ENCODE measurements at places on chromosomes 16 and 17.

- DNase-seq, result no peak
These were observed 401.7 kb upstream of the MAF start for GRCh38 chr16:80002261-80002660.

GRCh38 chr17:48127371-48128051 lies 19.9 kb downstream of the SNX11 start:
- no peak for DNase-seq

DNA sequence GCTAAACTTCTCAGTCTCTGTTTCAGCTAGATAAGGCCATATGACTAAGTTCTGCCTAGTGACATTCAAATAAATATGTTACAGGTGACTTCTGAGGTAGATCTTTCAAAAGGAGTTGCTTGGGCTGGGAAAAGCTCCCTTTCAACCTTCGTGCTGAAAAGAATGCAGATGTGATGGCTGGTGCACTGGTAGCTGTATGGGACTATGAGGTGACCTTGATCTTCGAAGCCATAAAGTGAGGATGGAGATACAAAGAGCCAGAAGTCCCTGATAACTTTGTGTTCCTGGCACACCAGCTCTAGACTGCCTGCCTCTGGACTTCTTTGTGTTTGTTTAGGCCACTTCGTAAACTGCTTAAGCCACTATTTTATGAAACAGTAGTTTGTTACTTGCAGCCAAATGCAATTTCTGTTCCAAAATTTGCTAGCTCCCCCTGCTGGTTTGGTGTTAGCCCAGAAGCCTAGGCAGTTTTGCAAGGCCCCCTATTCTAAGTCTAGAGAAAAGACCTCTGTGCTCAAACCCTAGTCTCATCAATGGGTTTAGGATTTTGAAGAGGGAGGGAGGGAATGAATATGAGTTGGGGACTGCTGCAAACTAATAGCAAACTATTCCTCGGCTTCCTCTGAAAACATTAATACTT lies 23.3 kb upstream of the ERCC4 start:
- no peak for DNase-seq

DNA sequence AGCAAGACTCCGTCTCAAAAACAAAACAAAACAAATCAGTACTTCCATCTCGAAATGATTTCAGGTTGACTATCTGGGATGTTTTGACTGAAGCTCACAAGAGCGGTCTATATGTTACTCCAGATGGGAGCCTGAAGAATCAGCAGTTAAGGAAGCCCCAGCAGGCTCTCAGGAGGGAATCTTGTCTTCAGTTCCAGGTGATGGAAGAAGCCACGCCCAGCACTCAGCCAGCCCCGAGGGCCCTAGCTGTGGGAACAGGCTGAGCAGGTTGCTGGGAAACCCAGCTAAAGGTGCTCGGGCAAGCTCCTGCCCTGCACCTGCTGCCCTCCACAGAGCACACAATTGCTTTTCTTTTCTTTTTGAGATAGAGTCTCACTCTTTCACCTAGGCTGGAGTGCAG lies 32.4 kb downstream of the WIPI1 start:
- no peak for DNase-seq

DNA sequence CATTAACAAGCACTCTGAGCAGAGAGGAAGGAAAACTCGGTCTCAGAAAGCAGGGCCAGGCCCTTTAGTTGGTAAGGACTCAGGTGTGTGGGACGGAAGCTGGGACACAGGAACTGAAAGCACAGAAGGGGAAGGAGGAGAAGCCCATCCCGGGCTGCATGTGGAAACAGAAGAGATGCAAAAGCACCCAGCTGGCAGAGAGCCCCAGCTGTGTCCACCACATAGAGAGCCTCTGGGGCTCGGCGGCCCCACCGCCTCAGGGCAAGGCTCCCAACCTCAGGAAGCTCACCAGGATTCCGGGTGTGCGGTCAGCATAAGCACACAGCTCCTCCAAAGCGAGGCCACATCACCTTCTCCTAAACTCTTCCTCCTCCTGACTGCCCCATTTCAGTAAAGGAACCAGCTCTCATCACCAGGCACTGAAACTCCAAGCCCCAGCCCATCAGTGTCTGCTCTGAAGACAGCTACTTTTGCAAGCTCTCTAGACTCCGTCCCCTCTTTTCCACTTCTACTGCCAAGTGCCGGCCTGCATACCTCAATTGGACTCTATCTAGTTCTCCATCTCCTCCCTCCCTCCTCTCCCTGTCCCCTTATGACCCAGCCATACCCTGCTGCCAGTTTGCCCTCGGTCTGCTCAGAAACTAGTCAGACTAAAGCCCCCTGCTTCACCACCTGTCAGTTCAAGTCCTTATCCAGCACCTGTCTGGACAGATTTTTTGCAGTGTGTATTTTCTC lies 6.0 kb downstream of the ST3GAL2 start:
- no peak for DNase-seq

GRCh38 chr17:1182811-1183170 lies 3.0 kb upstream of the ABR start:
- DNase-seq, result no peak

- DNase-seq, result no peak
These were observed 12.2 kb downstream of the ORC6 start for GRCh38 chr16:46701615-46702014.

- no peak for DNase-seq
These were observed 7.7 kb upstream of the RARA start for GRCh38 chr17:40301315-40301714.

DNA sequence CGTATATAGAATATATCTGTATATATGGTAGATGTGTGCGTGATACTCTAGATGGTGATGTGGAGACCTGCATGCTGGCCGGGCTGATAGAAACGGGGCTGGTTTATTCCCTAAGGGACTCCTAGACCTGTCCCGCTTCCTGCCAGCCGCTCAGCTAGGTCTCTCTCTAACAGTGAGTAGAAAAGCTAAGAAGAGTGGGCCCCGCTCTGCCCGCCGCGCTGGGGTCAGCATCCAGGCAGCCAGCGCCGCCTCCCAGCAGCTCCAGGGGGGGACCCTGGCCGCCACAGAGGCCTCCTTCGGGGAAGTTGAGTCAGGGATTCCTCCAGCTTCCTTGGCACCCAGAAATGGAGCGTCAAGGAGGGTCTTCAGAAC lies 9.4 kb downstream of the CYGB start:
- DNase-seq, result no peak

DNA sequence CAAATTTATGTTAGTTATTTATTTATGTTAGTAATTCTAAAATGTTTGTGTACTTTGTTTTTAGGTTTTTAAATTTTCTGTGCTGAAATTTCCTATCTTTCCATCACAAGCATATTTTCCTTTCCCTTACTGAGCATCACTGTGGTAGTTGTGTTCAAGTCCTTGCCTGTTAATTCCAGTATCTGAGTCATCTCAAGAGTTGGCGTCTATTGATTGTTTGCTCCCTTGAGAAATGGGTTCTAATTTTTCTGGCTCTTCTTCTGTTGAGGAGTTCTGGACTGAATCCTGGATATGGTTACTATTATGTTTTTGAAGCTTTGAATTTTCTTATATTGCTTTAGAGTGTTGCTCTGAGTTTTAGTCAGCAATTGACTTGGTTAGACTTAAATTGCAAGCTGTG lies 56.3 kb downstream of the GAN start:
- no peak for DNase-seq

- no peak for DNase-seq
These were observed 152.9 kb downstream of the RGS9 start for GRCh38 chr17:65290056-65290455.

GRCh38 chr17:58312021-58312630 lies 16.5 kb downstream of the TSPOAP1 start:
- DNase-seq, result no peak

GRCh38 chr16:55478827-55479429 lies at the start of gene MMP2:
Gene MMP2 (plus strand): TSS chr16:55479198. CDS start chr16:55479480, 282 bp downstream.
- no peak for DNase-seq

- DNase-seq, result no peak
These were observed 14.8 kb downstream of the TMEM204 start for GRCh38 chr16:1548233-1548632.

DNA sequence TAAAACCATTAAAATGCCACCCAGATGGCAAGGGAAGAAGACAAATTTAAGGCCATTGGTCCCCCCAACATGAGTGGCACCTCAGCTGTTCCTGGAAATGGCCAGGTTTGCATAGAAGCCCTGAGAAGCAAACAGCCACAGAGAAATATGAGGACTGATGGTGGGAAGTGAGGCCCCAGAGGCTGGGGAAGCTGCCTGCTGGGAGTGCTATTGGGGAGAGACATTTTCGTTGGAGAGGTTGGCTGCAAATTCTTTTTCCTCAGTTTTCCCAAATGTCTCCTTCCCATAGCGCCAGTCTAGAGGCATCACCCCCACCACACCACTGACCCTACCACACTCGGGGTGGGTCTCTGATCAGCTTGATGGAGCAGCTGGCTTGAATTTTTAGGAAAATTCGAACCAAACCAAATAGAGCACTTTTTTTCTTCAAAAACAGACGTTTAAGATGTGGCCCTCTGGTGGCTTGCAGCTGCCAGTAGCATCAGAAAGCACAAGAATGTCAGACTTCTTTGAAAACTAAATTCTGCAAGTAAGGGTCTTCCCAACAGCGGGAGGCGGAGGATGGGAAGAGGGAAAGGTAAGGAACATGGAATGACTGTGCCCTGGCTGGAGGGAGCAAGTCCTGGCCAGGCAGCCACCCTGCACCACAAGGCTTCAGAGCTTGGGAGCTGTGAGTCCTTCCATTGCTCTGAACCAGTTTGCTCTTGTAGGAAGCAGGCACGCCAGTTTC lies 13.2 kb upstream of the SLC12A3 start:
- DNase-seq, result no peak
